ENCODE measurements at places on chromosomes 2 and 18.

DNA sequence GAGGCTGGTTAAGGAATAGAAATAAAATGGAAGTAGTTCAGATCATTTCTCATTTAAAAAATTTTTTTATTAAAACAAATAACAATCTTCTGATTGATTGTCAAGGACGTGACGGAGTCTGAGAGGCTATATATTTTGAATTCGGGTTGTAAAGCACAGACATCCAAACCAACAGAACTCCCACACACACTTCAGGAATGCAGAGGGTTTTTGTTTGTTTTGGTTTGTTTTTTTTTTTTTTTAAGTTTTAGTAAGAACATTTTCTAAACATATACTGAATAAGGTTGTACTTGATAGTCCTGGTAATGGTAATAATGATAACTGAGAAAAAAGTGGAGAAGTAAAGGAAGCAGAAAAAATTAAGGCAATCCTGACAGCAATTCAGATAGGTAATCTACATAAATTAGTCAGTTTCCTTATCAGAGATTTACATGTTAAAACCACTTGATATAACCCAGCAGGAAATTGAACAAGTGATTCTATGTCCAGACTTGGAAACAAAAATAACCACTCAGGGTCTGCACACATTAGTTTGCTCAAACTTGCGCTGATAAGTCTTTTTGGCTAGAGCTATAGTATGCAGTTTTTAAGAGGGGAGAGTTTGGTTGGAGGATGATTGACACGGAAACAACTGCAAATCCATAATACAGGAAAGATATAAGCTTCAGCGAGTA, 51.5 kb upstream of the CTAGE1 start:
- no peak for DNase-seq

- DNase-seq = no peak
Measured at GRCh38 chr2:113876503-113877387, 13.1 kb upstream of the ACTR3 start.

DNA sequence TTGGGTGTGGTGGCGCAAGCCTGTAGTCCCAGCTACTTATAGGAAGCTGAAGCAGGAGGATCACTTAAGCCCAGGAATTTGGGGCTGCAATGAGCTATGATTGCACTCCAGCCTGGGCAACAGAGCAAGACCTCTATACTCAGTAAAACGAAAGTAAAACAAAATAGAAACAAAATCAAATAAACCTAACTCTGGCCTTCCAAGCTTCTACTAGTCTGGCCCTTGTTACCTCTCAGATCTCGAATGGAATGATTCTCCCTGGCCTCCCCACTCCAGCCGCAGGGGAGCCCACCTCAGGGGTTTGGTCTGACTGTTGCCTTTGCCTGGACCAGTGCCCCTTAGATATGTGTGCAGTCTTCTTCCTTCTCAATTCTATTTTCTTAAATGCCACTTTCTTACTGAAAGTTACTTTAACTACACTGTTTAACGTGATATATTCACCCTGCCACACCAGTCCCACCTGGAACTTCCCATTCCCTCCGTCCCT, 160.0 kb upstream of the GCFC2 start:
- DNase-seq = no peak

DNA sequence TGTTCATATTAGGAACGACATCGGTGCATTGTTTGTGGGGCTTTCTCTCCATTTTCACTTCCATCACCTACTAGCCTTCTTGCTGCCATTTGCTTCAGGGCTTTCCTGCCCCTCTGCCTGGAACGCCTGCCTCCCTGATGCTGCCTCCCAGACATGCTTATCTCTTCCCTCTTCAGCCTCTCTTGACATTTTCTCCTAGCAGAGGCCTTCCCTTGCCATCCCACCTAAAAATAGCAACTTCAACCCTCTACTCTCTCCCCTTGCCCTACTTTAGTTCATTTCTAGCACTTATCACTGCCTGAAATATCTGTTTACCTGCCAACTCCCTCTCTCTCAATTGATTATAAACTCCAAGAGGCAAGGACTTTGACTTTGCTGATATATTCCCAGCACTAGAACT, 210.3 kb downstream of the SP3 start:
- no peak for DNase-seq

- DNase-seq = no peak
Measured at GRCh38 chr2:240703417-240704341, 12.0 kb downstream of the AQP12A start.

DNA sequence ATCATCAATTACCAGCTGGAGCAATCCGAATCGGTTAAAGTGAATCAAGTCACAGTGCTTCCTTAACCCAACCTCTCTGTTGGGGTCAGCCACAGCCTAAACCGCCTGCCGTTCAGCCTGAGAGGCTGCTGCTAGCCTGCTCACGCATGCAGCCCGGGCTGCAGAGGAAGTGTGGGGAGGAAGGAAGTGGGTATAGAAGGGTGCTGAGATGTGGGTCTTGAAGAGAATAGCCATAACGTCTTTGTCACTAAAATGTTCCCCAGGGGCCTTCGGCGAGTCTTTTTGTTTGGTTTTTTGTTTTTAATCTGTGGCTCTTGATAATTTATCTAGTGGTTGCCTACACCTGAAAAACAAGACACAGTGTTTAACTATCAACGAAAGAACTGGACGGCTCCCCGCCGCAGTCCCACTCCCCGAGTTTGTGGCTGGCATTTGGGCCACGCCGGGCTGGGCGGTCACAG, 496 bp upstream of the ITGA4 start:
- no peak for DNase-seq

DNA sequence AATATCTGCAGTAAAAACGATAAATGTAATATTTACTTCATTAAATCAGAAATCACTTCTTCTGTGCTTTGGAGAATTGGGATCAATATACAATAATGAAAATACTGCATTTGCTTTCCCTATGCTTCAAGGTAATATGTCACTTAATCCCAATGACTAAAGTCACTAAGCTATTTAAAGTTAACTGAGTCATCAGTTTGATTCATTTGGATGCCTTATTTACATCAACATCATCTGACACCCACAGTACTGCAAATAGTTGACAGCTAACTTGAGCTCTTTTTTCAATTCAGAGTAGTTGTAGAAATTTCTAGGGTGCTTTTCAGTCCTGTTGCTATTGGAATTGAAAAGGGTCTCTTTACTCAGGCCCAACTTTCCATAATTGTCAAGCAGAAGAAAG, 776.9 kb upstream of the FSHR start:
- no peak for DNase-seq

DNA sequence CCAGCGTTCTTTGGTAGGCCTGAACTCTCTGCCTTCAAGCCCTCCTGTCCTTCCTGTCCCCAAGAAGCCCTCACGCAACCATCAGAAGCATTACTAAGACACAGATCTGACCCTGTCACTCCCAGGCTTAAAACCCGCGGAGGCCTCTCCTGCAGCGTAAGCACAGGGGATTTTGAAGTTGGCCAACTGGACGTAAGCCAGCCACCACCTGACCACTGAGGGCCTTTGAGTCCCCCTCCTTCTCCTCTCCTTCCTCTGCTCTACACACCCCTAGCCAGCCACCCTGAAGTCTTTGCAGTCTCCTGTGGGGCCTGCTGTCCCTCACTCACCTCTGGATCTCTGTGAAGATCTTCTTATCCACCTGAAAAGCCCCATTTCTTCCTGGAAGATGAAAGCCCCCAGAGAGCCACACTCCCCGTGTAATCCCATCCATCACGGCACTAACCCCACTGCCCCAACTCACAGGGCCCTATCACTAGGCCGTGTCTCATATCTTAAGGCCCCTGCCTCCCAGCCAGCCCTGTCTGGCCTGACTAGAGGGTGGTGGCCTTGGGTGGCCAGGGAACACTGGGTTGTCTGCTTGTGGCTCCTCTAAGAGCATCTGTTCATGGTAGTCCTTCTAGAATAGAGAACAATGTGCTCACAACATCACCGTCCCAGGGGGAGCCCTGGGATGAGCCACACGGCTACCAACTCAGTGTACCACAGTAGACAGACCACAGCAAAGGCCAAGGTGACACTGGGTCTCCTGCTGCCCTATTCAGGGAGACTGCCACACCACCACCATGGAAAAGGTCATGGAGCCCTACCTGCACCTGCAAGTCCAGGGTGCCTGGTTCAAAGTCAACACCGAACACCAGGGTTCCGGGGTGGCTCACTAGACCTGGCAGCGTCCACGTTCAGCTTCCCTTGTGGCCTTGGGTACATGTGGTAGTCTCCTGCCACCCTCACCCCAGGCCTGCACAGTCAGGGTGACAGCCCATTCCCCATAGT, 191.6 kb downstream of the ZBTB7C start:
- no peak for DNase-seq

DNA sequence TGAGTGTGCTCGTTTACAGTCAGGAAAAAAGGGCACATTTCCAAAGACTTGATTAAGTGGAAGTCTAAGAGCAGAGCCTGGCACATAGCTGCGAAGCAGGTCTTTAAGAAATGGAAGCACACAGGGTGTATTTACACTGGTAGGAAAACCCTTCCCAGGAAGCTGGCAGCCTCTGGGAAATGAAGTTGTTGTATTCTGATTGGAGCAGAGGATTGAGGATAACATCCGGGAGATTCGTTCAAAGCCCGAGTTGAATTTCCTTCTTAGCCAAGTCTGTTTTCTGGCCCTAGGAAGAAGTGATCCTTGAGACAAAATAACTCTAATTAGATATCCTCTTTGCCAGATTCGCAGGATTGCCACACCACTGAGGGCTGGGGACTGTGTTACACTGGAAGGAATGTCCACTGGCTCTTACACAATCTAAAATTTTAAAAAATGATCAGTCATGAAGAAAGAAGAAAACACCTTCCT, 75.9 kb downstream of the ITGB1BP1 start:
- no peak for DNase-seq

GRCh38 chr2:113080134-113080533, 12.4 kb downstream of the IL1F10 start:
- DNase-seq = no peak

DNA sequence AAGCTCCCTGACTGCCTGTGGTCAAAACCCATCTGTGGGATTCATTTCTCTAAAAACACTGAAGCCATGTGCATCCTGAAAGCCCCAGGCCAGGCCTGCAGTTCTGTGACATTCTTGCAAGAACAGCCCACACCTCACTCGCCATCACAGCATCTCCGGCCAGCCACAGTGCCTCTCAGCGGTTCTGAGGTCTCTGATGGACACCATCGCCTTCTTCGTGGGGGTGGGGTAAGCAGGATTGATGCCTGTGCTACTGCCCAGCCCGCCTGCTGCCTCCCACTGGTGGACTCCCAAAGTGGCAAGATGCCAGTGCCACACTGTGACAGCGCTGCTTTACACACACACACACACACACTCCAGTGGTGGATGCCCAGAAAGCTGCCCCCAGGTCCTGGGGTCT, 5.2 kb upstream of the PRLH start:
- DNase-seq = no peak

GRCh38 chr2:197870137-197870536, 65.7 kb downstream of the PLCL1 start:
- DNase-seq = no peak

GRCh38 chr2:45748239-45748638, 96.8 kb downstream of the PRKCE start:
- no peak for DNase-seq

GRCh38 chr2:88530081-88530480, 77.6 kb upstream of the FOXI3 start:
- DNase-seq = no peak

GRCh38 chr2:3151153-3151918, 226.3 kb downstream of the EIPR1 start:
- DNase-seq = no peak

DNA sequence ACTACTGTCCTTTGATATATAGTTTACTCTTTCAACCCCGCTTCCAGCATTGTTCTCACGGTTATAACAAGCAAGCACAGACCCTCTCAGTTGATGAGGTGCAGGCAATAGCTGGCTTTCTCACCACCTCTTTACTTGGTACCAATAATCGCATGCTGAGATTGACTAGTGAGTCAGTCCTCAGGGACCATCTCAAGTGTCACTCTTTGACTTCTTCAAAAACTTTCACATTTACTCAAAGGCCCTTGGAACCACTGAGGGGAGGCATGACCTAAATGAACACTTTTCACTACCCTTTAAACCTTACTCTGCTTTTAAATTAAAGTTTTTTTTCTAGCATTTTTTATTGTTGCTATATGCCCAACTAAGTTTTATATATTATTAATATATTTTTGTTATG, 101.8 kb downstream of the DAW1 start:
- no peak for DNase-seq

GRCh38 chr18:5175378-5175777, 21.7 kb downstream of the AKAIN1 start:
- no peak for DNase-seq

DNA sequence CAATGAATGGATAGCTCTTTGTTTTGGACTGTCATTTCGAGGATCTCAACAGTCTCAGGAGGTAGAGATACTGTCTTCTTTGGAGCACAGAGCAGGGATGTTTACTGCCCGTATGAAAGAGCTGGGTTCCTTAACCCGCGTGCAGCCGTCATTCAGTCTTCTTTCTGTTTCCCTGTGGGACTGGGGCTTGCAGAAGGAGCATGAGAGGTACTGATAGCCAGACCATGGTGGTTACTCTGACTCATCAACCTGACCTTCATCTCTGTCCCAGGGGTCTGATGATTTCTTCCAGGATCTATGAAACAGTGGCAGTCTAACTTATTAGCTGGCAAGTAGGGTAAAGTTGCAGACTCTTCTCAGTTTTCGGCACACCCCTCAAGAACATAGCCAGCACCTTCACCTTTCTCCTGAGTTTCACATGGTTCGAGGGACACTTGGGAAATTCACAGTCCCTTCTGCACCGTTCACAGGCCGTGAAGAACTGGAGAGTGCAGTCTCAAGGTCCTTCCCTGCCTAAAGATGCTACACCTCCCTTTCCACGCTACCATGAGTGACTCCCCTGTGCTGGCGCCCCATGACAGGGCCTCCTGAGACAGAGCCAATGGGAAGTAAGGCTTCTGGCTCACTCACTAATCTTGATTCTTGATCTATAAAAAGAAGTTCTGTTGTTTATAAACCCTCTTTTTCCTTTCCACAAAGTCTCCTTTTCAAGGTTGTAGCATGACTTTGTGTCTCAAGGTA, 226.2 kb downstream of the MC4R start:
- DNase-seq = no peak

GRCh38 chr2:62475172-62476011, 30.6 kb downstream of the TMEM17 start:
- no peak for DNase-seq

DNA sequence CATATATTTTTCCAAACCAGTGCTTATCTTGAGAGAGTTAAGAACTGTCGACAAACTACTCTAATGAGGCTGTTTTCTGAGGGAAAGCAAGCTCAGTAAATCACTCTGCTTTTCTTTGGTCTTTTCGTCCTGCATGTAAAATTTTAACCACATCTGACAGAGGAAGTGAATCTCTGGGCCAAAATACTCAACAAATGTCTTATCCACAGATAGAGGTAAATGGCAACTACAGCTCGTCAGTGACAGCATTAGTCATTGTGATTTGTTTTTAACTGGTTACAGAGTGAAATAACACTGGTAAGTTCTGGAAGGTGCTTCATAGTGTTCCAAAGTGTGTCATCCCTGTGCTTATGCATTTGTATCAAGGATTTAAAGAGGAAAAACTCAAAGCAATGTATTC, 82.6 kb upstream of the SLC8A1 start:
- no peak for DNase-seq

- DNase-seq = no peak
Measured at GRCh38 chr2:134225173-134225572, 28.7 kb upstream of the MGAT5 start.

Data from NCI-H526 treated with DMSO at 0.1 percent for 48 hours (cell line).